ENCODE measurements at places on chromosomes 2 and 18. TPM values are rescaled to one million over a fixed set of nuclear protein-coding genes. Genes with fewer than 3 reads are reported as not detected.

GRCh38 chr2:139077099-139077737 is 297.0 kb upstream of the NXPH2 start:
- no peak for DNase-seq

- DNase-seq: peak; percentile 67
These were observed 34.5 kb upstream of the LRRC30 start for GRCh38 chr18:7196421-7196820.

- no peak for DNase-seq
These were observed 456.8 kb upstream of the NXPH2 start for GRCh38 chr2:139237023-139237422.

- no peak for DNase-seq
These were observed 196.1 kb downstream of the ANKRD30B start for GRCh38 chr18:14943967-14944636.

- no peak for DNase-seq
These were observed 47.8 kb downstream of the SLC4A3 start for GRCh38 chr2:219675221-219675620.

SERPINB12 gene
- not detected for total RNA-seq

- DNase-seq: no peak
These were observed 23.2 kb downstream of the ASB1 start for GRCh38 chr2:238449909-238450417.

- no peak for DNase-seq
These were observed 25.7 kb upstream of the COX7A2L start for GRCh38 chr2:42386682-42387081.

TMEM37 gene
- 4.2 TPM for total RNA-seq

ACVR1 gene
- 8.9 TPM for total RNA-seq

GRCh38 chr18:48139431-48140347 is 209.2 kb upstream of the SMAD2 start:
- no peak for DNase-seq

- no peak for DNase-seq
These were observed 238.5 kb upstream of the FBXO11 start for GRCh38 chr2:48144777-48145176.

- no peak for DNase-seq
These were observed 69.9 kb upstream of the KLF7 start for GRCh38 chr2:207235621-207236020.

- DNase-seq: no peak
These were observed 146.8 kb upstream of the KCNJ3 start for GRCh38 chr2:154551649-154552048.

ANKRD29 gene
- total RNA-seq: 2.9 TPM

GRCh38 chr2:220194630-220195584 is 567.5 kb downstream of the SLC4A3 start:
- DNase-seq: no peak

SLC38A11 gene
- total RNA-seq: not detected

DNA sequence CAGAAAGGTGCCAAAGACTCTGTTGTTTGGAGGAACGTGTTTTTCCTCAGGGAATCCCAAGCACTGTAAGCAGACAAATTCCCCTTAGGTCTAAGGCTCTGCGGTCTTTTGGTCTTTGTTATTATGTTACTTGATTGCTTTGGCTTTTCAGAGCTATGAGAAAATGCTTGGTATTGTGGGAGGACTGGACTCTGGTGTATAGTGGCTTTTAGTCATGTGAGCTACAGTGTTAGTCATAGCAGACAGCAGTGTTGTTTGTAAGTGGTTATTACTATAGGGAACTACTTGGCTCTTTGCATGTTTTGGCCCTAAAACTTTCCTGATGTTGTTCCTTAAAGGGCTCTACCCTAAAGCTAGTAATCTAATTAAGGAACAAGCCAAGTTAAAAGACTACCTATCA is 956.2 kb upstream of the LRATD1 start:
- DNase-seq: no peak

DNA sequence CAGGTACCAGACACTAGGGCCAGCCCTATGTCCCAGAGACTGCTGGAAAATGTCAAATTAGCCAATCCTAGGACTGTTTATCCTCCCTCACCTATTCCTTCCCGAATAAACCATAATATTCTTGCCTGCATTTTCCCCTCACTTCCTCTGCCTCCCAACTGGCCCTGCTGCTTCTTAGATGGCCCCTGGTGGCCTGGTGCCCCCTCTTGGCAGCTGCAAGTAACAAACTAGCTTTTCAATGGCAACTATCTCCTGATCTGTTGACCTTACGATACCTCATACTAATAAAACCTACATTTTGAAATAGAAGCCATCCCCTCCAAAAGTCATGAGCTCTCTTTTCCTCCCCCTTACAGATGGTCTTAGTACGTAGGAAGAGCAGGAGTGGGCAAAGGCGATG is 132.0 kb downstream of the ALPK2 start:
- DNase-seq: peak; percentile 74

GRCh38 chr18:9433671-9434121 is 41.6 kb upstream of the RALBP1 start:
- DNase-seq: peak; percentile 68

DNA sequence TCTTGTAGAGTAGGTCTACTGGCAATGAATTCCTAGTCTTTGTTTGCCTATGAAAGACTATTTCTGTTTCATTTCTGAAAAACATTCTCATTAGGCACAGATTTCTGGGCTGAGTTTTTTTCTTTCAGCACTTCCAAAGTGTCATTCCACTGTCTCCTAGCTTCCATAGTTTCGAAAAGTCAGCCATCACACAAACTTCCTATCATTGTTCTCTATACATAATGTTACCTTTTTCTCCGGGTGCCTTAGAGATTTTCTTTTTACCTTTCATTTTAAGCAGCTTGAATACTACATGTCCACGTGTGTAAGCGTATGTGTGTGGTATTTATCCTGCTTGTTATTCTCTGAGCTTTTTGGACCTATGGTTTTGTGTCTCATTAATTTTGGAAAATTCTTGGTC is 55.7 kb downstream of the OLA1 start:
- DNase-seq: no peak

GRCh38 chr2:194556629-194557028 is 1100.4 kb upstream of the SLC39A10 start:
- DNase-seq: no peak

DNA sequence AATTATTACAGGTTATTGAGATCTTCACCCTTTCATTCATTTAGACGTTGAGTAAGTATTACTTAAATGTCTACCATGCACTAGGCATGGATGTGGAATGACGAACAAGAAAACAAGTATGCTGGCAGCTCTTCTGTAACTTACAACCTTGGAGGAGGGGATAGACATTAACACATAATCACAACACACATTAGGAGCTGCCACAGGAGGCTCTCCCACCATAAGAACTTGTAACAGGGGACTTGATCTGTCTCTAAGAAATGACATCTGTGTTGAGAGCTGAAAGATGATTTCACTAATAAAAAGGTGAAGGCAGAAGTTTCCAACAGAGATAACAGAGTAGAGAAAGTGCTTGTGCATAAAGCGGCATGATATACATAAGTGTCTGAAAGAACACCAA is 384.7 kb upstream of the ZEB2 start:
- DNase-seq: no peak

- DNase-seq: no peak
These were observed 286.5 kb downstream of the CPS1 start for GRCh38 chr2:210842896-210843295.

DNA sequence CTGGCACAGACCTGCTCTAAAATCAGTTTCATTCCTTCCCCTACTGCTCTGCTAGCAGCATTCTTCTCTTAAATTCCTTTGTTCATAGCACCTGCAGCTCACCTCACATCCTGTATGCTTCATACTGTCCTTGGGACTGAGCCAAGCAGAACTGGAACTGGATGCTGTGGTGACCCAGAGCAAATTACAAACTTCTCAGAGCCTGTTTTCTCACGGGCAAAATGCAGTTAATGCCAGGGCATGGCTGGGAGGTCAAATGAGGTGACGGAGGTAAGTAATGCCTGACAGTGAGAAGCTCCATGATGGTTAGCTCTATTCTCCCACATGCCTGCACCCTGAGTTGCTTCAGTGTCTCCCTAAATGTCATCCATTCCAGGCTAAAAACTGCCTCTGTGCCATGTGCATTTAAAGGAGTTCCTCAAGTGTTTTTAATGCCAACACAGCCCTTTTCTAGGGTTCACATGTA is 29.7 kb downstream of the C2orf42 start:
- no peak for DNase-seq

GRCh38 chr2:113116100-113116958 is 11.1 kb upstream of the IL1RN start:
- no peak for DNase-seq

DNA sequence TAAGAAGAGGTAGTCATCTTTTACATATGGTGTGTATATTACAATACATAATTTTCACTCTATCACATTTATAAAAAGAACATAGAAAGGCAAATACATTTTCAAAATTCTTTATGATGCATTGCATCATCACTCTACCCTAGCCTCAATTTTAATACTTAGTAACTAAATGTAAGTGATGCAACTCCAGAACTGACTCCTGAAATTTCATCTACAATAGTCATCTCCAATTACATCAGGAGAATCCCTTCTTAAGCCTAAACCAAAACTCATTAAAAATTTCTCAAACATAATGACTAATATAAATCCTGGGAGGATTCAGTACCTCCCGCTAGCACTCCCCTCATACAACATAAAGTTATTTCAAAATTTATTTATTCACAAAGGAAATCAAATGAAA is 15.9 kb downstream of the TMX3 start:
- no peak for DNase-seq

GRCh38 chr2:162233197-162233596 is 10.0 kb downstream of the FAP start:
- DNase-seq: no peak

DNA sequence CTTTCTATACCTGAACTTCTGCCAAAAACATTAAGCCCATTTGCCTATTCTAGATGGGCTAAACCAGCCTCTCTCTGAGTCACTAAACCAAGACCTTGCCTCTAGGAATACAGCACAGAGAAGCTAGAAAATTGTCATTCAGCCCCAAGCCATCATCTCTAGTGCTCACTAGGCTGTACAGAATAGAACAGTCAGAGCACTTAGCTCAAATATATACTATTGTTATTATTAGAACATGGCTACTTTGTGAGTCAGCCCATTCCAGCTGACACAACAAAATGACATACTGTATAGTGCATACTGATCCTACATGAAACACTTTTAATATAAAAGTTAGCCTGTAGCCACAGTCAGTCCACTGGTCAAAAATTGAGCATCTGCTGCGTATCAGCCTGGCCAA is 418.8 kb downstream of the NRXN1 start:
- DNase-seq: no peak

EIF4E2 gene
- 64.6 TPM for total RNA-seq

IL37 gene
- total RNA-seq: 1.00 TPM

CLIP4 gene
- 0.30 TPM for total RNA-seq

DNA sequence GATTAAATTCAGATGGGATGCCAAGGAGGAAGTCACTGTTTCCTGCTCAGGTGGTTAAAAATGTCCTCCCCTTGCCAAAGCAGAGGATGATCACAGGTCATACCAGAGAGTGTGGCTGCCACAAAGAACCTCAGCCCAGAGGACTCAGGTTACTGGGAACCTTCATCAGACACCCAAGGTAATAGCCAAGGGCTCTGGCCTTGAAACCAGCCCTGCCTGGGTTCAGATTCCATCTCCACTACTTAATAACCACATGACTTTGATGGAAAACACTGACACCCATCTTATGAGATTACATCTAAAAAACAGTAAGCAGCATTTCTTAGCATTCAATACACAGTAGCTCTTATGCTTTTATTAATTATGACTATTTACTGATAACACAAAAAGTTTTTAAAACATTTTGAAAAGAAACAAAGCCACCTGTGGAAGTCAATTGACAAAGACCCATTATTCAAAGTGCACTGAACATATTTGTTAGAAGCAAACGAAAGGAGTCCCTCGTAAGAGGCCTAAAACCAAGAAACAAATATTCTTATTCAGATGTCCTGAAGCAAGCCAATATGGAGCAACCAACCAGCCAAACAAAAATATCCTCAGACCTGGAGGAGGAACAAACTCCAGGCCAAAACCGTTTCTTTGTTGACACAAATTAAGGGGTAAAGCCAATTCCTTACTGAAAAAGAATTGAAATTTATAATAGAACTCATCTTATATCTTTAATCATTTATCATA is 241.5 kb downstream of the RNF152 start:
- DNase-seq: no peak

- peak; percentile 78 for DNase-seq
These were observed 30.9 kb upstream of the REEP1 start for GRCh38 chr2:86368161-86368824.

CAPN10 gene
- 66.5 TPM for total RNA-seq

DNA sequence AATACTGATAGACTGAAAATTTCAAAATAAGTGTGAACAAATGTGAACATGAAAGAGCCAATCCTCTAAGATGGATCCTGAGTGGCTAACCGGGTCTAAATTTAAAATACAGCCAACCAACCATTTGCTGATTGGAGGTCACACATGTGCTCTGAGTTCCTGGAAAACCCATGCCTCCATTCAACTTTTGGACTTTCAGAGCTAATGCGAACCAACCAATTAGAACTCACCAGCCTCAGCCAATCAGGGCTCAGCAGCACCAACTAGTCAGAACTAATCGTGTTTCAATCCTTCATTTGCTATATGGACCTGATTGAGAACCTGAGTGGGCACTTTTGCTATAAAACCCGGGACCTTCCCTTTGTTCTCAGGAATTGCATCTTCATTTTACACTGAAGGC is 111.5 kb downstream of the MEP1B start:
- no peak for DNase-seq

GRCh38 chr2:226603606-226604005 is 196.0 kb downstream of the IRS1 start:
- no peak for DNase-seq

DNA sequence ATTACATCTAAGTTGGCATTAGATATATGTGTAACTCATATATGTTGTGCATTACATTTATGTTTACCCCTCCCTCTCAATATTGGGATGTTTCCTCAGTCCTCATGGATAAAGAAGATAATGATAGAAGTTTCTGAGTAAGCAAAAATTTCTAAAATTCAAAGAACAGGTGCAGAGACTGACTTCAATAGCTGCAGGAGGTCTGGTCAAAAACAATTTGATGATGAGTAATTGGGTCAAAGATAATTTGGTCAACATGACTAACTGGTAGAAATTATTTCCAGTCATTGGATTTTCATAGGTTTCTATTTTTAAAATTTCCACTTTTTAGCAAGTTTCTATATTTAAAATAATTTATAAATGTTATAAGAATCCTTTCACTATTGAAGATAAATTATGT is 1130.9 kb upstream of the SLC39A10 start:
- no peak for DNase-seq

IDH1 gene
- total RNA-seq: 347 TPM

All from H7 (cell line).